Stimulated activated CD8-positive, alpha-beta memory T cell treated with anti-CD3 and anti-CD28 coated beads, Interleukin-7, amount 100 ng/mL, for 24 hours (primary cell): ENCODE measurements at places on chromosomes 4 and X.

DNA sequence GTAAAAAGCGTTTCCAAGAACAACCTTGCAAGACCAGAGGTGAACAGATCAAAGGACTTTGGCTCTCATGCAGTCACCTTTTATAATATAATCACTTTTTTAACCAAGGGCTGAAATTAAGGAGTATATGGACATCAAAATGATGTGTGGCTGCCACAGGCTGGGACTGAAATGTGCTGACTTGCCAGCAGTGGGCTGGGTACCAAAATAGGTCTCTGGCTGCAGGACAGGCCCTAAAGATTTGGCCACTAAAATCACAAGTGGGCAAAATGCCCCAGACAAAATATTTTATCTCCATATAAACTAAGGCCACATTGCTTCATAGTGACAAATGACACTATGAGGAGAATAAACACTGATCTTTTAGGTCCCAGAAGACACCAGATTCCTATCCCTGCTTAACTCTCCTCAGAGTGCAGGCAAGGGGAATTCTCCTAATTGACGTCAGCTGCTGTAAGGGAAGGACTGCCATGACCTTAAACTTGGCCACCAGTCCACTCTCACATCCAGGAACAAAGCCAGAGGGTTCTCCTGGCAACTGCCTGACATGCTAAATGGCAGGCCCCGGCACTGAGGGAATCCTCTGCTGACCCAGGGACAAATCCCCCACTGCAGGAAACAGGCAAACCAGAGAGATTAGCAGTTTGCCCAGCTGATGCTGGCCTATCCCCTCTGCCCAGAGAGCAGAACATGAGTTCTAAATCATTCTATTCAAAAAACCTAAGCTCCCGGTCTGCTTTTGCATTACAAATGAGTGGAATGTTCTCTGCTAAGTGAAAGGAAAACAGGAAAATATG is 155.8 kb downstream of the PPP3CA start:
- DNase-seq = no peak

- no peak for DNase-seq
Observed at GRCh38 chr4:7657545-7658297, 223.0 kb upstream of the PSAPL1 start.

DNA sequence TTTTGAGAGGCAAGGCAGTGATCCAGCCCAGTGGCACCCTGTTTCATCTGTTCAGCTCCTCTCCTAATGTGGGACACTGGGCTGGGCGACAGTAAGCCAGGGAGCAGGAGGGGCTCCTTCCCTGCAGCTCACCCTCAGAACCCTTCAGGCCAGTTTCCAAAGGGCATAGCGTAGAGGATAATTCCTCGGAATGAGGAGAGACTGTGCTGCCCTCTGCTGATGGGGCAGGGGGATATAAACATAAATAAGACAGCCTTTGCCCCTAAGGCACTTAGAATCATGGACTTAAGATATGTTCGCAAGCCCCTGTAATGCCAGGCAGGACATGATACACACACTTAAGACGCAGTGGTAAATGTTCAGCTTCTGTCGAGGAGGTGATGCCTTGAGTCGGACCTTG is 27.9 kb upstream of the ZNF185 start:
- DNase-seq = no peak

GRCh38 chr4:17063888-17064287 is 165.4 kb upstream of the LDB2 start:
- DNase-seq = no peak

GRCh38 chr4:112069110-112069509 is 76.1 kb upstream of the FAM241A start:
- DNase-seq = no peak

DNA sequence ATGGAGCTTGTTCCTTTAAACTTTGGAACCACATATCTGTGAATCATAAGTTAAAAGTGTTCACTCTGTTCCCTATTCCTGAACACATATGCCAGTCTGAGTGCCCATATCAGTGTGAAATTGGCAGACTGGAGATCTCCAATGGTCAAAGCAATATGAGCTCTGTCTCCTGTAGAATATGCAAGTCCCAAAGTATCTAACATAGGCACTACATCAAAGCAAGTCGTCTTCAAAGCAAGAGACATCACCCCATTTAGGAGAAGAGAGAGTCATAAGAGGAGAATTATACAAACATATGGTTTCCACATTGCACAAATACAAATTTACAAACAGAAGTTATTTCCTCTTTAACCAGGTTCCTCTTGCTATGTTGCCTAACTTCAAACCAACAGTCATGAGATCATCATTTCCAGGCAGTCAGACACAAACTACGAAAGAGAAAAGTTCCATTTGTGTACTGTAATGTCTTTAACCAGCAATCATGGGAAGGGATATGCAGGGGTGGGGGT is 9.9 kb upstream of the GK start:
- no peak for DNase-seq
